ENCODE measurements at places on chromosomes 4 and X.

- ATAC-seq: no peak
Measured at GRCh38 chr4:132076829-132077228, 1072.3 kb upstream of the PCDH10 start.

- ATAC-seq: peak; percentile 91
Measured at GRCh38 chr4:24858026-24858425, 54.8 kb downstream of the CCDC149 start.

- no peak for ATAC-seq
Measured at GRCh38 chr4:174248407-174248806, 35.1 kb downstream of the FBXO8 start.

GRCh38 chr4:13218326-13218958 is 265.7 kb downstream of the RAB28 start:
- ATAC-seq: no peak

DNA sequence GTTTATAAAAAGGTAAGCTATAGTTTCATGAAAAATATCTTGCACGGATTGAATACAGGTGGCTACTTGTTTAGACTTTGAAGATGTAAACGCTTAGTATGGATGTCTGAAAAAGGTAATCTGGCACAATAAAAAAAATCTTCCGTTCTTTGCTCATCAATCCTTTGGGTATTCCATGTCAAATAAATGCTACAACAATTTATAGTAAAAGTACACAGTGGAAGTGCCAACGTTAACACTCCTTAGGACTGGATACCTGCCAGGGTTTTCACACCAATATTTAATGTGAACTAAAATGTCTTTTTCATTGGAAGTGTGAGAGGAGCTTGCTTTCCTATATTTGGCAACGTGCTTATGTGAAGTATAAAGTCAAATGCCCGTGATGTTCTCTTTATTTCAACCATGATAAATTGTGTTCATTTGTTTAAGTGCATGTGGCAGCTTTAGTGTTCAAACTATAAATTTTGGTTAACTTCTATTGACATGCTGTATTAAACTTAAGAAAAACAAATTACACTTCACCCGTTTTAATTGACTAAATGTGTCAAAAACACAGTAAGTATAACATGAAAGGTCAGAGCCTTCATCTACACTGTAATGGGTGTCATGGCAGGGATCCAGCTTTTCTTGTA is 121.7 kb upstream of the HAND2 start:
- ATAC-seq: no peak

DNA sequence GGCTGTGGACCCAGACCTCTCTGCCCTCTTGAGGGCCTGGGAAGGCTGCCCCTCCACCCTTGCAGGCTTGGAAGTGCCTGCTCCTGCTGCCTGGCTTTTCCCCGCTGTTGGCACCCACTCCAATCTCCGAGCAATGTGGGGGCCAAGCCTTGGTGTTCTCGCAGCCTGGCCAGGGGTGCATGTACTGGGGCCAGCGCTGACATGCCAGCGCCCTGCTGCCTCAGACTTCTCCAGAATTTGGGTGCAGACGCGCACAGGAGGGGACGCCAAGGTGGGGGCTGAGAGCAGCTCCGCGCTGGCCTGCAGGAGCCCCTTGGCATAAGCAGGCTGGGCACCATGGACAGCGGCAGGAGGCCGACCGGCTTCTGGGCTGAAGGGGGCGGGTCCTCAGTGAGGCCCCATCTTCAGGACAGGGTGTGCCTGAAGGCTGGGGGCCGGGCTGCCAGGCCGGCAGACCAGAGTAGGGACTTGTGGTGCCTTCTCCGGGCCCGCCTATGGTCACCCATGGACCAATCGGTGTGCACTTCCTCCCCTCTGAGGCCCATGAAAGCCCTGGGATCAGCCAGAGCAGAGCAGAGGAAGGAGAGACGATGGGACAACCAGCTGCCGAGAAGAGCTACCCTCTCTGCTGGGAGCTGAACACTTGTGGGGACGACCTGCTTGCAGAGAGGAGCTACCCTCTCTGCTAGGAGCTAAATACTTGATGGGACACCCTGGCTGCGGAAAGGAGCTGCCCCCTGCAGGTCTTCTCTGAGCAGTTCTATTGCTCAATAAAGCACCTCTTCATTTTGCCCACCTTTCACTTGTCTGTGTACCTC is 118.3 kb downstream of the DNAAF6 start:
- peak; percentile 86 for ATAC-seq

DNA sequence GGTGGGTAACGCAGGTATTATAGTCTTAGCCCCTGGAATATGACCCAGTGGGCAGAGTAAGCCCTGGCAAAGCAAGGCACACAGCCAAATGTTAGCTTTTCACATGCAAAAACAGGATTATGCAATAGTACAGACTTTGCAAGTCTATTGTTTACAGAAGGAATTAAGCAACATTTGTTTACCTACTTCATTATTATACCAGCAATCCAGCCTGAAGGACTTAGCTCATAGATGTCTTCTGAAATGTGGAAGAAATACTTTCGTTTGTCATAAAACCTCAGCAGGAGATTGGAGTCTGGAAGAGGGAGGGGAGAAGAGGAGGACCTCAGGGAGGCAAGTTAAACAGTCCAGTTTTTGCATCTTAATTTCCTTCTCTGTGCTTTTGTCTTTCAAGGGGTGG is 226.7 kb upstream of the CENPE start:
- no peak for ATAC-seq

DNA sequence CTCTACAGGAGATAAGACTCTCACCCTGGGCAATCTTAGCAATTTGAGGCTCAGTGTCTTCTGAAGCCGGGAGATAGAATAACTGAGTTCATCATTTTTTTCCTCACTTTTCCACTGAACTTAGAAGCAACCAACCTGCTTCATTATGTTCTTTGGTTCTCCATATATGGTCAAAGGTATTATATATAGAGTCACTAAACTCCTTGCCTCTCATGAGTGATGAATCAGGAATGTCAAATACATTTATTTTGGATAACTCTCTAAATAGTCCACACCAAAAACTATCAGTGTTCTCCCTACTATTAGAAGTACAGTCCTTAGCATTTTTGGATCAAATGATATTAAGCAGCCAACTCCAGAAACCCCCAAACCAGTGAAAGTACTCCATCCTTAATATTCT is 421.5 kb upstream of the EPHA5 start:
- ATAC-seq: no peak

GRCh38 chrX:18422325-18422724 is 3.1 kb upstream of the CDKL5 start:
- no peak for ATAC-seq

- peak; percentile 83 for ATAC-seq
Measured at GRCh38 chrX:13598877-13599276, 29.5 kb downstream of the EGFL6 start.

GRCh38 chr4:147054228-147054872 is 108.7 kb upstream of the TTC29 start:
- ATAC-seq: peak; percentile 26

DNA sequence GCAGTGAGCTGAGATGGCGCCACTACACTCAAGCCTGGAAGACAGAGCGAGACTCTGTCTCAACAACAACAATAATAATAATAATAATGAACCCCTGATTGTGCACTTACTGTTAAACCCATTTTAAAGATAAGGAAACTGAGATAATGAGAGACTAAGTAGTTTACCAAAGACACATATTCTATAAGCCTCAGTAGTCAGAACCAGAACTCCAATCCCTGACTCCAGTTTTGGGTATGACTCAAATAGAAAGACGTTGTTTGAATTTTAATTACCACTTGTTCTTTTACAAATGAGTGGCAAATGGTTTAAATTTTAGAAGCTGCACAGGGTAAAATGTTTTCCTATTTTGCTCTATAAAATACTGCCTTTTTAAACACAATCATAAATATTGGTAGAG is 37.4 kb downstream of the ACSL4 start:
- no peak for ATAC-seq

DNA sequence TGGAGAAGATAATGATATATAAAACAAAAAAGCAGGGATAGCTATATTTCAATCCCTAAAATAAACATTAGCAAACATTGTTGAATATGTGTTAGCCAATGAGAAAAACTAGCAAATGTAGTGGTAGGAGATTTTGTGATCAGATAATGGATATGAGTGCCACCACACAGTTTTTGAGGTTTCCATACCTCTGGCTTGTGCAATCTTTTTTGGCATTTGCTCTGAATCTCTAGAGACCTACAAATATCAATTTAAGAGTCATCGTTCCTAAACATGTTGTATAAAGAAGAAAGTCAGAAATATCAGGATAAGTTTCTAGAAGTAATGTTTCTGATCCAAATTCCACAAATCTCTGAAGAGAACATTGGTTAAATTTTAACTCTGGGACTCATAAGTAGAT is 308.7 kb downstream of the PDGFC start:
- no peak for ATAC-seq

DNA sequence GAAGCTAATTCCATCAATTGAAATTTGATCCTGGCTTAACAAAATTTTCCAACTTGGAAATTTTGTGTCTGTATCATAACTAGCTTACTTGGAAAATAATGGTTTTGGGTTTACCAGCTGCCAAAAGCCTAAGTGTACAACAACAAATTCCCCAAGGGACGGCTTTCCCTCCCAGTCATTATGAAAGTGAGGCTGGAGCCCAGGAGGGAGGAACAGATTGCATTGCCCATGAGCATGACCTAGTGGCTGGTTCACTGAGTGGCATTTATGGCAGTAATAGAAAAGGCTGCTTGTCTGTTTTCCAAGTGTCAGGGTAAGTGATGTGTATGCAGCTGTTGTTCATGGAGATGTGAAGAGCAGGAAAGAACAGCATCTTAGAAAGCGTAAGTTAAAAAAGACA is 70.8 kb upstream of the HHIP start:
- ATAC-seq: peak; percentile 41

DNA sequence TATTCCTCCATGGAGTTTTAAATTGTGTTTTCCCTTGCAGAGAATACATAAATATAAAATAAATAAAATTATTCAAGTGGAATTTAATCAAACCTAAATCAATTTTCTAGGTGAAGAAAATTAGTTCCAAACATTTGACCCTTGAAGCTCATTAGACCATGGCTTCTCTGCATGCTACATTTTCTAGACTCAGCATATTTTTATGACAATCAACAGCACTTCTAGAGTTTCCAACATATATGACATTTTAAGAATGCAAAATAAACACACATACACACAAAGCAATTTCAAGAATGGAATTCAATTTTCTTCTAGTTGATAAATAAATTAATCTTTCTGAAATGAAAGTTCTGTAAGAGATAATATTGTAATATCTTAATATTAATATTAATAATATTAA is 1083.9 kb upstream of the INTU start:
- ATAC-seq: no peak

DNA sequence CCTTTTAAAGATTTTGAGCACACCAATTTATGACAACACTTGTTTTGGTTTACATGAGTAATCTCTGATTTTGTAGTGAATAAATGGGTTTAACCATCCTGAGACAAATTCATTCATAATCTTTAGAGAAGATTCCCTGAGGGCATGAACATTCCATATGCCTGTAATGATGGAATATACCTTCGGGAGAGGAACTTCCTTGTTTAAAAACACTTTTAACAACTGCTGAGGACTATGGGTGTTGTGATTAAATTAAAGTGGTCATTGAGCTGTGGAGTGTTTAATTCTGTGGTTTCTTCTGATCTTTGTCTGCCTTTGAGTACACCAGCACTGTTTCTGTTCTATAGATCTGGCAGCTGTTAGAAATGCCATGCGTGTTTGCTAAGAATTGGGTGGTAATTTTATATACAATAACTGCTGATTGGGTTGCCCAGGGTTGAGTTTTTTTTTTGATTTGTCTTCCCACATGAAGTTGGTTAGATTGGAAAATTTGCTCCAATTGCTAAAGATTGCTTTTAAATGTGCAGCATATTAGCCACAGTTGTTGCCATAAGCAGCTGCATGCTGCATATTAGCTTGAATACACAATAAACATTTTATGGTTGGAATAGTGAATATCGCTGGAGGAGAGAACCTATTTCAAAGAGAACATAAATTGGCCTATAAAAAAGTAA is 86.8 kb downstream of the DCLK2 start:
- no peak for ATAC-seq

DNA sequence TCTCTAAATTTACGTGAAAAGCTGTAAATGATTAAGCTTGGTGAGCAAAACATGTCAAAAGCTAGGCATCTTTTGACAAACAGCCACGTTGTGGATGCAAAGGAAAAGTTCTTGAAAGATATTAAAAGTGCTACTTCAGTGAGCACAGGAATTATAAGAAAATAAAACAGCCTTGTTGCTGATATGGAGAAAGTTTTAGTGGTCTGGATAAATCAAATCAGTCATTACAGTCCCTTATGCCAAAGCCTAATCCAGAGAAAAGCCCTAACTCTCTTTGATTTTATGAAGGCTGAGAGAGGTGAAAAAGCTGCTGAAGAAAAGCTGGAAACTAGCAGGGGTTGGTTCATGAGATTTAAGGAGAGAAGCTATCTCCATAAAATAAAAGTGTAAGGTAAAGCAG is 487.2 kb downstream of the CCSER1 start:
- no peak for ATAC-seq

DNA sequence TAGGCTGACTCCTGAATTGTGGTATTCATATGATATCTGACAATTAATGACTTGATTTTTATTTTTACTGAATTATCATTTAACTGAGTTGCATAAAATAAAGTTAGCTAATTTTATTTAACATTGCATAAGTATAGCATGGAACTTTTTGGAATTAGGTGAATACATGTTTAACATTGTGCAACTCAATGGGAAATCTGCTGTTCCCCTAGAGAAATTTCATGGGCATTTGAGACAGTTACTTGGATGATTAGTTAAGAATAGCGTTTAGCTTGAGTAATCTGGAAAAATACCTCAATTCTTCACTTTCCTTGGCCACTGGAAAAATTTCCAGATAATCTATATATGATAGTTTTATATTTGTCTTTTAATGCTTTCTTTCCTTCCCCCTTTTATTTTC is 42.5 kb downstream of the NPNT start:
- ATAC-seq: no peak

GRCh38 chr4:6453688-6453990 is 18.8 kb downstream of the PPP2R2C start:
- ATAC-seq: no peak

- ATAC-seq: peak; percentile 69
Measured at GRCh38 chr4:145735347-145735675, 55.4 kb downstream of the C4orf51 start.

GRCh38 chr4:151538963-151539362 is 130.0 kb downstream of the FHIP1A start:
- no peak for ATAC-seq

DNA sequence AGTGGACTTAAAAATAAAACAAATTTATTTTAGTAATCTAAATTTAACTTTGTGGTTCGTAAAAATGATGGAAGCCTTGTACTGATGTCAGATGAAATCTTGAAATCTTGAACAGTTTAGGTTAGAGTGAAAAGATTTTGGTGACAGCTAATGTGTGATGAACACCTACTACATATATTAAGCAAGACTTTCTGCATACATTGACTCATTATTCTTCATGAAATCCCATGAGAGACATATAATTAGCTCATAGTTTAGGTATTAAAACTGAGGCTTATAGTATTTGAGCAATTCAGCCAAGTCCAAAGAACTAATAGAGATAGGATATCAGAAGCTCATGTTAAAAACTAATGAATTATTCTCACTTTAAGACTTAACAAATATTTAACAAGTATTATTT is 66.9 kb upstream of the PCDH7 start:
- no peak for ATAC-seq

DNA sequence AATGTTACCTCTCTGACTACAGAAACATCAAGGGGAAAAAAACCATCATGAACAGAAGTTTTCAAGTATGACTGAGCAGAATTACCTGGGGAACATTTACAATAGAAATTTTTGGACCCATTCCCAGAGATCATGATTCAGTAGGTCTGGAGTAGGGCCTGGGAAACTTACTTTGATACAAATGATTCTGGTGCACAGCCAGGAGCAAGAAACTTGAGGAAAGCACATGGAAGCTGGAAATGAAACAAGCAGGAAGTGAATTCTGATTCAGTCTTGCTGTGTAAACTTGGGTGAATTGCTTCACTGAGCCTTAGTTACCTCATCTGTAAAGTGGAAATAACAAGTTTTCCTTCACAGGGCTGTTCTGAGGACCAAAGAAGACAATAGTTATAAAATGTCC is 192.5 kb upstream of the TAPT1 start:
- ATAC-seq: no peak

All from SK-N-SH treated with all-trans-retinoic acid at 6 μM for 48 hours (cell line).